Neuronal stem cell (in vitro differentiated cells): ENCODE measurements at places on chromosomes 13 and 19.

DNA sequence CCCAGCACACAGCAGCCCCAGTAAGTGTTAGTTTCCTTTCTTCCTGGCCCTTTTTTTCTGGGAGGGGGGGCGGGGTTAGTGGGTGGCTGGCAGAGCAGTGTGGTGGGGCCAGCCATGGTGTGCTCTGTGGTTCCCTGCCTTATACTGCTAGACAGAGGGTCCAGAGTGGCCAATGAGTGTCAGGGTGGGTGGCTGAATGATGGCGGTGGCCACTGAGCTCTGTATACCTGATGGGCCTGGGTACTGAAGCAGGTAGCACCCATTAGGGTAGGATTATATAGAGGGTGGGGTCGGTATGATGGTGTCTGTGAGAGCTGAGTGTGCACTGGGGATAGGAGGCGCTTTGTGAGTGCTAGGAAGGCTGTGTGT is 13.8 kb downstream of the CIC start:
- no peak for DNase-seq

GRCh38 chr19:14901675-14902260 is 15.8 kb upstream of the OR7A17 start:
- no peak for DNase-seq

- DNase-seq = no peak
These were observed 622 bp upstream of the FDX2 start for GRCh38 chr19:10316229-10317044.

- no peak for DNase-seq
These were observed 32.9 kb upstream of the GTF3A start for GRCh38 chr13:27391471-27391870.

- no peak for DNase-seq
These were observed 673.8 kb downstream of the PCDH9 start for GRCh38 chr13:66556306-66556705.

DNA sequence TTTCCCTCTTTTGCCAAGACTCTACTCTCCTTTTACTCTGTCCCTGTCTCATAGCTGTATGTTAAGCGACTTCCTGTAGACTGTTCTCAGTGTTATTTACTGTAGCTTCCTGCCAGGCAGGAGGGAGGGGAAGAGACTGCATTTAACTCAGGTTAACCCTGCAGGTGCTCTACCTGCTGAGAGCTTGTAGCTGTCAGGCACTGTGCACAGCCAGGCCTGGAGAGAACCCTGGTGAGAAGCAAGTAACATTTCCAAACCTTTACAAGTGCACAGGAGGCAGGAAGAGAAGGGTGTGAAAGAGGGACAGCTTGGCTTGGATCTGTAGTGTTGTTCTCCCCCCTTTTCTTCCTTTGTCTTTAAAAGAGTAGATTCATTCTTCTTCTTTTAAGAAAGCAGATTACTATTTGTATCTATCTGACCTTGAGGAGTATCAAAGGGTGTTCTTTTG is 167.1 kb downstream of the LMO7 start:
- no peak for DNase-seq

- no peak for DNase-seq
These were observed 870 bp upstream of the UNC13A start for GRCh38 chr19:17688853-17689595.

DNA sequence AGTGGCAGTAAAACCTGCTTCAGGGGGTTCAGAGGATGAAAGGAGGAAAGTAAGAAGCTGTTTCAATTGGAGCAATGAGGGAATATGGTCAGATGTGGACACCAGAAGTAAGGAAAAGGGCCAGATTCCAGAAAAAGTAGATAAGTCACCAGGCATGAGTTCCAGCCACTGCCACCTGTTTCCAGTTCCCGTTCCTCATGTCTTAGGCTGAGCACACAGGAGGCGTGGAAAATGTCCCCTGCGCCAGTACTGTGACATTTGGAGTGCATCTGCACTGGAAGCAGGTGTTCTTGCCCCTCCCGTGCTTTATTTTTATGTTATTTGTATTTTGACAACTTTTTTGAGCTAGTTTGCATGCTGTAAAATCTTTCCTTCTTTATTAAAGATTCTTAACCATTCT is 25.3 kb downstream of the LMO7 start:
- no peak for DNase-seq

DNA sequence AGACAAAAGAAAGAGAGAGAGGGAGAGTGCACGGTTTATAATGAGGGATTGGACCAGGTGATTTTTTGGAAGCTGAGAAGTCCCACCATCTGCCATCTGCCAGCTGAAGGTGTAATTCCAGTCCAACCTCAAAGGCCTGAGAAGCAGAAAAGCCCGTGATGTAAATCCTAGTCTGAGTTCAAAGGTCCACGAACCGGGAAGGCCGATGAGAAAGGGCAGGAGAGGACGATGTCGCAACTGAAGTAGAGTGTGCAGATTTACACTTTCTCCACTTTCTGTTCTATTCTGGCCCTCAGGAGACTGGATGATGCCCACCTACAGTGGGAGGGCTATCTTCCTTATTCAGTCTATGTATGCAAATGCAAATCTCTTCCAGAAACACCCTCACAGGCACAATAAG is 500.0 kb downstream of the DIAPH3 start:
- no peak for DNase-seq

- DNase-seq = no peak
These were observed 132.0 kb downstream of the FOXO1 start for GRCh38 chr13:40534456-40534855.

DNA sequence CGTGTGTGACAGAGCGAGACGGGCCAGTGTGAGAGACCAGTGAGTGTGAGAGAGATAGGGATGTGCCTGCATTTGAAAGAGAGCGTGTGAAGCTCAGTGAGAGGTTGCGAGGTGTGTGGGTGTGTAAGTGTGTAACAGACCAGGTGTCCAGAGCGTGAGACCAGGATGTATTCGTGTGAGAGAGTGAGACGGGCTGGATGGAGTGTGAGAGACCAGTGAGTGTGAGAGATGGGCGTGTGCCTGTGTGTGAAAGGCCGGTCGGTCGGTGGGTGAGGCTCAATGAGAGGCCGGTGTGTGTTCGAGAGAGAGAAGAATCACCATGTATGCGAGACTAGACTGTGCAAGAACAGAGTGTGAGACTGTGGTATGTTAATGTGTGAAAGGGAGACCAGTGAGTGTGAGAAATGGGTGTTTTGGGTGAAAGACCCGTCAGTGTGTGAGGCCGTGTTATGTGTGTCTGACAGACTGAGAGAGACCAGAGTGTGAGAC is 679 bp downstream of the ZNF471 start:
- DNase-seq = no peak

DNA sequence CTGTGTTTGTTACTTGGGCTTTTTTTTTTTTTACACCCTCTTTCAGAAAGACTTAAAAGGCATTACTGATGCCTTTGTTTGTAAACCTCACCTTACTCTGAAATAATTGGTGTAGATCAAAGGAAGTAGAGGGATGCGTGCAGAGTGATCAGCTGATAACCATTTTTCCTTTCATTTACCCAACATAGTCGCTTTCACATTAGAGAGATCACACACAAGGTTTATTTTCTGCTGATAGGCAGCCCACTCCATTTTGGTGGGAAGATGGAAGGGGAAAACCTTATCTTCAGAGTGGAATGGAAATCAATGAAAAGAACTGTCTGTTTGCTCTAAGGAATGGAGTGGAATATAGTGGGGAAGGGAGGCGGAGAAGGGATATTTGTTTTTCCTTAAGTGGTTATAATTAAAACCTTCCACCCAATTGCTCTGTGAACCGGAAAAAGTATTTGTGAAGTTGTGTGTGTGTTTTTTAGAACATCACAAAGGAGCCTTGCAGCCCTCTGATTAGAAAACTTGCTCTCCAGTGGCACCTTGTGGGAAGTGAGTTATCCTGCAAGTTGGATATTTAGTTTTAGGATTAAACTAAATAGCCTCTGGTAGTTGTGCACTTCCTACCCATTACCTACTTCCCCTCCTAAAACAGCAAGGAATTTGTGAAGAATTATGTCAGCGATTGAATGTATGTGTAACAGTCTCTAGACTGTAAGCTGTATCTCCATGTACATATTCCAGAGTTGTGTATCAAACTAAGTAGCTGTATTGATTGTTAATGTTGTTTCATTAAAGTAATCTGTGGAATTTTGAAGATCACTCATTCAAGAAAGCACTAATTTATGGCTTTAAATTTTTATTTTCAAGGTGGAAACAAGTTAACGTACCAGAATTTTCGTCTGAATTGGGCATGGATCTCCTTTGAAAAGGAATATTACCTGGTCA is 76.8 kb downstream of the FREM2 start:
- DNase-seq = peak; percentile 61

- no peak for DNase-seq
These were observed 135.9 kb upstream of the FRY start for GRCh38 chr13:31895691-31896090.

GRCh38 chr19:39539165-39539517 is 820 bp downstream of the EID2 start:
- DNase-seq = no peak

- DNase-seq = no peak
These were observed 183.6 kb upstream of the EDNRB start for GRCh38 chr13:78102121-78102677.

- DNase-seq = no peak
These were observed 27.2 kb downstream of the COL4A2 start for GRCh38 chr13:110334256-110334655.

- DNase-seq = no peak
These were observed 2.0 kb downstream of the ZFP36 start for GRCh38 chr19:39408392-39409207.

GRCh38 chr19:6416658-6417405 is 7.8 kb downstream of the KHSRP start:
- DNase-seq = no peak

GRCh38 chr19:16234552-16235445 is 37.1 kb downstream of the AP1M1 start:
- no peak for DNase-seq

GRCh38 chr13:38135592-38135991 is 214.1 kb upstream of the UFM1 start:
- no peak for DNase-seq

DNA sequence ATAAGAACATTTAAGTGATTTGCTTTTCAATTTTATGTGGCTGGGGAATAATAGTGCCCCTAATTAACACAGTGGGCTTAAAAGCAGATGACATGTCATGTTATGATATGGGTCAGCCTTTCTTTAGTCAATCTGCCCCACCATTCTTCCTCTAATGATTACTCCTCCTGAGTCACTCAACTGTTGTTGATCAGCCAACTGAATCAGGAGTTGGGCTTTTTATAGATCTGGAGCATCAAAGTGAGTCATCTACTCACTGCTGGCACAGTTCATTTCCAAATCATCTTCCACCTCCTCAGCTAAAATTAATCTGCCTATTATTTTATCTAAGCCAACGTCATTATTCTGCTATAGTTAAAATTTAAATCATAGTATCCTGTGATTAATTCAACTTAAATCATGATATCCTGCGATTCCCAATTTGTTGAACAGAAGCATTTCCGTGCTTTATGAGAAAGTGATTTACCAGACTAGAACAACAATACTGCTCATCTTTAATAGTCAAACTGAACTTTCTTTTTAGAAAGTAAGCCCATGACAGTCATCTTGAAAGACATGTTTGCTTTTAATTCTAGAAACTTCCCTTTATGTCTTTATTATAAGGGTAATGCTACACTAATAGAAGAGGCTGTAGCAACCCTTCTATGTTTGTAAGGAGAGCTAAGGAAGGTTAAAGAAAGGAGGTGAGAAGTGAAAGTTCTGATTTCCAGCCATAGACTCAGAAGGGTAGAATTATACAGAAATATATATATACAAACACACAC is 551.4 kb downstream of the TBC1D4 start:
- DNase-seq = no peak

- no peak for DNase-seq
These were observed 818 bp upstream of the SLITRK1 start for GRCh38 chr13:83883061-83883523.

GRCh38 chr19:31992750-31993149 is 352.7 kb upstream of the ZNF507 start:
- no peak for DNase-seq

GRCh38 chr13:99970651-99971575 is 654 bp downstream of the ZIC5 start:
- no peak for DNase-seq

- no peak for DNase-seq
These were observed 1.7 kb downstream of the COL4A2 start for GRCh38 chr13:110308656-110309359.

DNA sequence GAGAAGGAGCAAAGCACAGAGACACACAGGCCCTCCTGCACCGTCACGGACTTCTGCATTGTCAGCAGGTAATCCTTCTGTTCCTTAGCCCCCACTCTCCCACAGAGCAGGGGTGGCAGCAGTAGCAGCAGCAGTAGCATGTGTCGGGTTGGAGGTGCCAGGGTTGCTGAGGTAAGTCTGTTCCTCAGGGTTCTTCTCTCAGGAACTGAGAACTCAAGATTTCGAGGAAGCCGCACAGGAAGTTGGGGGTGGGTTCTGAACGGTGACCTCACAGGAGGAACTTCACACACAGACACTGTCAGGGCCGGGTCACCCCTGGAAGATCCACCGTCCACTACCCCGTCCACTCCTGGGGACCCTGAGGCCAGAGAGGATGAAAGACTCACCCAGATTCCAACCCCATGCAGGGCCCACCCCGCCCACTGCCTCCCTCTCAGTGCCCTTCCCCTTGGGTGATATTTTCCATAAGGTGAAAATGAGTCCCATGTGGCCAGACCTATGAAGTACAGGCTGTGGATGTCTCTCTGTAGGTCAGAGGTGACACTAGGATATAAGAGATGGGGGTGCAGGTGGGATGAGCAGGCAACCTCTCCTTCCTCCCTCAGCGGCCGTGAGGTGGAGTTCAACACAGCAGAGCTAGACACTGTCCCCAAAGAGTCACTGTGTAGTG is at the start of gene SIGLEC12:
Gene SIGLEC12, minus strand, starts transcription at position 207 of the 670 bp plus-strand sequence. Its CDS starts 67 bp downstream, at position 140.
- DNase-seq = no peak

DNA sequence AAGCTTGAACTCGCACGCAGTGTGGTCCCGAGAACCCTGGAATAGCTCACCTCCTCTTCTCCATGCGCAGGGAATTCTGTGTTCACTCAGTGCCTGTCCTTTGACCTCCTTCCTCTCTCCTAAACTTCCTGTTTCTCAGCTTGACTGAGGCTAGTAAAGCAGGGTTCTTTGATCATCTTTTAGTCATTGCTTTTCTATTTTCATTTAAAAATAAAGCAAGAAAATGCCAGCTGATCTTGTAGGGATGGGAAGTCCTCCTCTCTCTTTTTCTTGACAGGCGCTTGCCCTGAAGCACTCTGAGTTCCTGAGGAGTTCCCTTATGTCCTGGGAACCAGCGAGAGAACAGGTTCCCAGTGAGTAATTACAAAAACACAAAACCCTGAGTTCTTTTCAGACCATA is 62.8 kb downstream of the ARHGEF7 start:
- DNase-seq = no peak
